ENCODE measurements at places on chromosomes 2 and 18. TPM values are rescaled to one million over a fixed set of nuclear protein-coding genes. Genes with fewer than 3 reads are reported as not detected.

Gene CD8A
- total RNA-seq: 0.07 TPM

DNA sequence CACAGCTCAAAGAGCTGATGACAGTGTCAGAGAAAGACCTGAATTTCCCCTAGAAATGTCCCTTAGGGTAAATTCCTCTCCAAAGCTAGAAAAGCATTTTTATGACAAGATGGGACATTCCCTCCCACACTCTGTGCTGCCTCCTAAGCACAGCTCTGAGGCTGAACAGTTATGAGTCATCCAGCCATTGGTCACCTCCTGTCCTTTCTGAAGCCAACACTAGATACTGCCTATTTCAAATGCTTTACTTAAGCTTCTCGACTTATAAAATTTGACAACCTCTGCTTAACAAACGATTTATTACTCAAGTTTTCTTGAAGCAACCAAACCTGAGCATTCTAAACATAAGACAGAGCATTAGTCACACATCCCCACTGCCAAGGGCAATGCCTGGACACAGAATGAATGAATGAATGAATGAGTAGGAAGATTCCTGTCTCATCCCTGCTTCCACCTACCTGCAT lies 35.4 kb downstream of the B4GALT6 start:
- peak; percentile 84 for DNase-seq

- DNase-seq: no peak
Observed at GRCh38 chr2:62404913-62405312, 101.1 kb downstream of the TMEM17 start.

DNA sequence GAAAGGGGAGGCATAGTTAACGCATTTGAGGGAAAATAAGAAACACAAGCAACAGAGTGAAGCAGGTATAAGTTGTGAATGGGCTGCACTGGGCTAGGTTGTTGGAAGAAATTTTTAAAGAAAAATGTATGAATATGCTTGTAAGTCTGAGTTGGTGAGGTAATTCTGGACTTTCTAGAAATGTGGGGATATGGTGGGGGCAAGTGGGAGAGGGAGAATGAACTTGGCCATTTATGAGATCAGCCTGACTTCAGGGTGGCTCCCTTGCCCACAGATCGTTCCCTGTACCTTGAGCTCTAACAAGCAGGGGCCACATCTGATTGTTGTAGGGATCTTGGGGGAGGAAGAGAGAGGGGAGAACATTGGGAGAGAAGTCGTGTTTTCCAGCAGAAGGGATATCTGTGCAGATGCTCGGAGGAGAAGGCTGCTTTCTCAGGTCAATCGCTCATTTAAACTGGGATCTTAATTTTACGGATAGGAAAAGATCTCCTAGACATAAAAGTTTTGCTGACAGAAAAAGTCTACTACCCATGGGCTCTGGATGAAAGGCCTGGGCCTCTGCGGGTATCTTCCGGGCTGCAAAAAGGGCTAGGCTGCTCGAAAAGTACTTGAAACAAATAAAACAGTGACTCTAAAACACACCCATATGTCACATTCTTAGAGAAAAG lies 42.5 kb upstream of the FZD5 start:
- DNase-seq: no peak

- DNase-seq: peak; percentile 51
Observed at GRCh38 chr2:206585335-206585734, 57.0 kb upstream of the FAM237A start.

GRCh38 chr2:8593243-8593642 lies 88.6 kb upstream of the ID2 start:
- no peak for DNase-seq

- no peak for DNase-seq
Observed at GRCh38 chr2:26000561-26001082, 18.3 kb upstream of the KIF3C start.

Gene SIX2
- not detected for total RNA-seq

Gene IL1RL1
- 0.20 TPM for total RNA-seq

Gene SPR
- 28.2 TPM for total RNA-seq

- DNase-seq: no peak
Observed at GRCh38 chr2:57407772-57408201, 638.8 kb upstream of the VRK2 start.

Gene PER2
- total RNA-seq: 2.2 TPM

GRCh38 chr18:23718731-23719130 lies 29.5 kb downstream of the LAMA3 start:
- no peak for DNase-seq

DNA sequence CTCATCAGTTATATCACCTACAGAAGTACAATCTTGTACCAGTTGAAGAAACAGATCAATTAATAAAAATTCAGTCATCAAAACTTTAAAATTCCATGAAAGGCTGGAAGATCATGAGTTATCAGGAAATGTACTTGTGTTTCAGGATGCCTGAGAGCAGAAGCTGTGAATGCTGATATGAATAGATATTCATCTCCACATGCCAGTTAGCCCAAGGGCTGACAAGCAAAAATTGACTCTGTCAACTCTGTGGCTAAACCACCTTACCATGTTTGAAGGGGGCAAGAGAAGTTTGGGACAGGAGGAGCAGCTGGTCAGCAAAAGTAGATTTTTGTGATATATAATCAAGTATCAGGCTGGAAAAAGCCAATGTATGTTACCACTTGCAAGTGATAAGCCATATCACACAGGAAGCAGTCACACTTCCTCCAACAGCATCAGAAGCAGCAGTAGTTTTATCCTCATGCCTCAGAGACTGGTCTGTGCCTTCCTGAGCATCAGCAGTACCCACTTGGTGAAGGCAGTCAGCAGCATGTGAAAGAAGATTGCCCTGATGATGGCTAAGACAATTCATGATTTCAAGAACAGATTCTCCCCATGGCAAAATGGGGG lies 328.2 kb upstream of the CNTNAP5 start:
- no peak for DNase-seq

Gene PRKAG3
- not detected for total RNA-seq

- DNase-seq: peak; percentile 81
Observed at GRCh38 chr2:231613663-231614558, 21.2 kb downstream of the TEX44 start.

Gene MAP4K4
- total RNA-seq: 107 TPM

DNA sequence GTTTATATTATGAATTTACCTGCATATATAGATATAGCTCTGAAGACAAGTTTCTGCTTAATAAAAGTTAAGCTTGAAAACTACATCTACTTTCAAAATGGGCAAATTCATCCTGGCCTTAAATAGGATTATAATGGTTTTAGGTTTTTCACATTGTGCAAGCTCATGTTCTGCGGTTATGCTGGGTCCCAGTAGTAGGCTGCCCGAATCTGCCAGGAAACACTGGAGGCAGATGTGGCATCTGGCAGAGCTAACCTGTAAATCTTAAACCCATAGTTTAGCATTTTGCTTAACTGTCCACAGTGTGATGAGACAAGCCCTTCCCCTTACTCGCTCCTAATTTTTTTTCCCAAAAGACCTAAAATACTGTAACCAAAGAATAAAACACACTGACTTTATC lies 234.2 kb downstream of the TCF4 start:
- no peak for DNase-seq

DNA sequence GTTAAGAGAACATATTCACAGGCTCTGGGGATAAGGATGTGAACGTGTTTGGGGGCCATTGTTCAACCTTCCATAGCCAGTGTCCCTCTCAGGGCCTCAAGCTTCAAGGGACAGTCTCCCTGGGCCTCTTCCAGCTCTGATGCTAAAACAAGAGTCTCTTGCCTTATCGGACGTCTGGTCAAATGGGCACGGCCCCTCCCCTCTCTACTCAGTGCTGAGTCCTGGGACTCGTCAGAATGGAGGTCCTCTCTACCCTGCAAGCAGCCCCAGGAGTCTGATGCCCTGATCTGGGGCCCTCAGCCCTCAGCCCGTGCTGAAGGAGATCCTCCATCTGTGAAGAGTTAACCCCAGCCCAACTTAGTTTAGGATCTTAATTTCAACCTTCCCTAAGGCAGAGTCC lies 198.2 kb downstream of the ZFP36L2 start:
- no peak for DNase-seq

GRCh38 chr2:227855440-227855839 lies 16.0 kb upstream of the DAW1 start:
- no peak for DNase-seq

Data from foreskin keratinocyte (primary cell).